ENCODE measurements at places on chromosomes 2 and 18.

DNA sequence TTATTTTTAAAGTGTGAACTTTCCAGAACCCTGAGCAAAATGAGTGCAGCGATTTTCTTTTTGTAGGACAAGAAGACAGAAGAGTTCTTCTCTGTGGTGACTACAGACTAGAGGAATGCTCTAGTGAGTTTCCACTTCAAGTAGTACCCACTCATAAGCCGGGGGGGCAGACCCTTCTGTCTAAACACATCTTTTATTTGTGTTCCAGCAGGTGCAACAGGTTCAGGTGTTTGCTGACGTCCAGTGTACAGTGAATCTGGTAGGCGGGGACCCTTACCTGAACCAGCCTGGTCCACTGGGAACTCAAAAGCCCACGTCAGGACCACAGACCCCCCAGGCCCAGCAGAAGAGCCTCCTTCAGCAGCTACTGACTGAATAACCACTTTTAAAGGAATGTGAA lies 25.2 kb downstream of the PTRHD1 start:
- no peak for DNase-seq

DNA sequence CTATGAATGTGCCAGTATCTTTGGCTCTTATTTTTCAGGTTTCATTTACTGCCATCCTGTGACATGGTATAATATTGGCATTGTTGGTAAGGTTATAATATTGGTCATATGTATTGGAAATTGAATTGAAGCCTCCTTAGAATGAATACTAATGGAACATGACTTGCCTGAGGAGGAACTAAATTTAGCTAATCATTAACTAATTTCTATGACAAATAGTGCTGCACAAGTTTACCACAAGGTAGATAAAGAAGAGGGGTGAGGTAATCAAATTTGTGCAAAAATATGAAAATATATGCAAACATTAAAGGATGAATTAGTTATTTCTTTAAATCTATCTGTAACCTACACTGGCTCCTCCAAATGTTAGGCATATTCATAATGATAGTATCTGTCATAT lies 43.2 kb upstream of the ORC2 start:
- DNase-seq = no peak

DNA sequence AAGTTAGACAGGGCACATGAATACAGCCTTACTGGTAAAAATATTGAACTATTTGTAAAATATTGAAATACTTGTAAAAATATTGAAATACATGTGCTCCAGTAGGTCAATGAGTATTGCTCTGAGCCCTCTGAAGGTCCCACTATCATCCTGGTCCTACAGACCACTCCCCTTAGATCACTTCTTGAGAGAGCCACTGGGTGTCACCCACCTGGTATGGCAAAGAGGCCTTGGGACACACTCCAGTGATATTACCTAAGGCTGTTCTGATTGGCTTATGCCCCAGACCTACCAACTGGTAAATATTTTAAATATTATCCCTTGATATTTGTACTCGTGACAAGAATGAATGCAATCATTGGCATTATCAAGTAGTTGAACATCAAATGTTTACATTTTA lies 5.0 kb downstream of the THSD7B start:
- no peak for DNase-seq

DNA sequence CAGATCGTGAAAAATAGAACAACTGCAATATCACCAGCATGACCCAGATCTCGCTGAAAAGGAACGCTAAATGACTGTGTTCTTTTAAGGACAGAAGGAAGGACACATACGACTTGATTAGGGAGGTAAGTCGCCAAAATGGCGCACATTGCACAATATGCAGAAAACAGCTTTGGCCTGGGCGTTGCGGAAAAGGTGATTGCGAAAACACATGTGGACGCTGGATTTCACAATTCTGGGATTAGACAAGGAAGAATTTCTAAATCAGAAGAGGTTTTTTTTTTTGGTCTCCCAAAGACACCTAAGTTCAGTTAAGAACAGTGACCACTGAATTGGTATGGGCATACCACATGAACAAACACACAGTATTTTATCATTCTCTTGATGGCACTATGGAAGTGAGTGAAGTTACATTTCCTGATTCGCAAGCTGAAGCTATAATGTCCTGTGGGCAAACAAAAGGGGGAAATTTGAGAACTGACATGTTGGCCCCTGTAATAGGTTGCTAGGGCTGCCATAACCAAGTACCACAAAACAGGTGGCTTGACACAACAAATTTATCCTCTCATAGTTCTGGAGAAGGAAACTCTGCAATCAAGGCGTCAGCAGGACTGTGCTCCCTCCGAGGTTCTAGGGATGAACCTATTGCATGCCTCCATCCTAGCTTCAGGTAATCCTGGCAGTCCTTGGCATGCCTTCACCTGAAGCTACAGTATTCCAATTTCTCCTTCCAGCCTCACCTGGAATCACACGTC lies 25.8 kb upstream of the ERICH2 start:
- no peak for DNase-seq

- DNase-seq = peak; percentile 85
These were observed 352.0 kb downstream of the TNS1 start for GRCh38 chr2:217650716-217651360.

- no peak for DNase-seq
These were observed 27.4 kb downstream of the NEMP2 start for GRCh38 chr2:190507135-190507534.

- DNase-seq = no peak
These were observed 46.3 kb upstream of the SLC66A3 start for GRCh38 chr2:11109002-11109401.

- DNase-seq = peak; percentile 67
These were observed 56.5 kb downstream of the EMX1 start for GRCh38 chr2:72973566-72974435.

DNA sequence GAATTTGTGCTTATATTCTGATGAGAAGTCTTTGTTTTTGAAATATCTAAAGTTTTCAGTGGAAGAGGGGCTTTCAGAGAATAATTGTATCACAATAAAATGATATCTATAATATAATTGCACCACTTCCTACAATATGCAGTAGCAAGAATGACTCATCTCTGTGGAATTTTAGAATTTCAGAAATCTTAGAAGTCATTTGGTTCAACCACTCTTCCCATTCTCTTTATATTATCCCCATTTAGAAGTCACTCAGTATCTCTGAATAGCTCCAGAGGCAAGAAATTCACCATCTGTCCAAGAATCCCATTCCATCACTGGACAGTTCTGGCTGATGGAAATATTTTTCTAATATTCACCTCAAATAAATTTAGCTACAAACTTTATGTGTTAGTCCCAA lies 59.3 kb upstream of the CCDC68 start:
- DNase-seq = no peak

GRCh38 chr18:79387214-79387613 lies 8.5 kb upstream of the NFATC1 start:
- DNase-seq = no peak

- peak; percentile 64 for DNase-seq
These were observed 229.1 kb upstream of the RBBP8 start for GRCh38 chr18:22703883-22704585.

DNA sequence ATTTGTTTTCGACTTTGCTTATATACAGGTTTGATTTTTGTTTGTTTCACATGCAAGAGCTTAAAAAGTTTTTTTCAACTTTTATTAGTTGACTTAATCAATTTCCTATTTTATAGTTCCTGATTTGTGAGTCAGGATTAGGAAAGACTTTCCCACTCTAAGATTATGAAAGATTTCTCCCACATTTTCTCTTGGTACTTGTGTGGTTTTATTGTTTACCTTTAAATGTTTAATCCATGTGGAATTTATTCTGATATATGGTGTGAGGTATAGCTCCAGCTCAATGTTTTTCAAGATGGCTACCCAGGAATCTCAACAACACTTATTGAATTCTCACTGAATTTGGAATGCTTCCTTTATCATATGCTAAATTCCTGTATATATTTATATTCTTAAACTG lies 117.8 kb upstream of the LGALSL start:
- DNase-seq = no peak

DNA sequence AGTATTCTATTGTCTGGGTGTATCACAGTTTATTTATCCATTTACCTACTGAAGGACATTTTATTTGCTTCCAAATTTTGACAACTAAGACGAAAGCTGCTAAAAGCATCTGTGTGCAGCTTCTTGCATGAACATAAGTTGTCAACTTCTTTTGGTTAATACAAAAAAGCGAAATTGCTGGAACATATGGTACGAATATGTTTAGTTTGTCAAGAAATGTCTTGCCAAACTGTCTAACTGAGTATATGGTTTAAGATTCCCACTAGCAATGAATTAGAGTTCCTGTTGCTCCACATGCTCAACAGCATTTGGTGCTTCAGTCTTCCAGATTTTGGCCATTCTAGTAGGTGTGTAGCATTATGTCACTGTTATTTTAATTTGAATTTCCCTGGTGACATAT lies 372.3 kb upstream of the NRXN1 start:
- DNase-seq = no peak

DNA sequence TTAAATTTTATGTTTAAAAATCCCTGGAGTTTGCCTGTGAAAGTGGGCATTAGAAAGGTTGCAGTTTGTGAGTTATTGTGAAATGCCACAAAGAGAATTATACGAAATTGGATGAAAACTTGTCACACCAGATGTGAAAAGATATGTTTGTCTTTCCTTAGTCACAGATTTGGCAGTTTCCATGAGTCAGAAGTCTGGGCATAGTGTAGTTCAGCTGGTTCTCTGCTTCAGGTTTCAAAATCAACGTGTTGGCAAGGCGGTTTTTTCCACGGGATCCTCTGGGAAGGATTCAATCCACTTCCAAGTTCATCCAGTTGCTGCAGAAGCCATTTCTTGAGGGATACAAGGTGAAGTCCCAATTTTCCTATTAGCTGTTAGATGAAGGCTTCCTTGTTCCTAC lies 658.0 kb upstream of the CDH2 start:
- DNase-seq = no peak

DNA sequence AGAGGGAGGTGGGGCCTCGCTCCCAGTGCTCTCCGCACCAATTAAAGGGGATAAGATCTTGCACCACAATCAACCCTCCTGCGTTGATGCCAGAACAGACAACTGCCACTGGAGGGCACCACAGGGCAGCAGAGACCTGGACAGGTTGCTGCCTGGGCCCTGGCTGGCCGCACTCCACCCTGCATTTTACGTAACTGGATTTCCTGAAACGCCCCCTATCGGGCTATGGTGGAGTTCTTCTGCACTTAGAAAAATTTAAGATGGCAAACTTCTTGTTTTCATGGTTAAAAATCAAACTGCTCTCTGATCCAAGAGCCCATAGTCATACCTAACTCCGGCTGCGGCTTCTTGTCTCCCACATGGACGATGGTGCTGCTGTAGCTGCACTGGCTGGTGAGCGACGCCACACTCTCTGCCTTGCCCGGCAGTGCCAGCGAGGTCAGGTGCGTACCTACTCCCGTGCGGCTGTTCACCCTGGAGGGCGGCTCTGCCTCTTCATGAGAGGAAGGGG lies 16.8 kb upstream of the HES6 start:
- peak; percentile 89 for DNase-seq

DNA sequence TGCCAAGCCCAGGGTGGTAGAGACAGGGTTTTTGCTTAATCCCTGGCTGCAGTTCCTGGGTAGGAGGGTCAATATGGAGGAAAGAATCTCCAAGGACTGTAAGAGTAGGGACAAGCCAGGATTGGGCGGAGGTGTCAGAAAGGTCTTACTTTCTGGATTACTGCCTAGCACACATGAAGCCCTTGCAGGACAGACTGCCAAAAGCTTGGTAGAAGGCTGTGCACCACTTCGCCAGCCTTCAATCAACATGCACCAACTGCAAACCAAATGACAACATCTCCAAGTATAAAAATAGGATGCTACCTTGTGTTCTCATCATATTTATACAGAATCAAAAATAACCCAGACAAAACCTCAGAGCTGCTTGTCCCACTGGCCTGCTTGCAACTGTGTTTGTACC lies 3.7 kb downstream of the ZNF142 start:
- DNase-seq = no peak

DNA sequence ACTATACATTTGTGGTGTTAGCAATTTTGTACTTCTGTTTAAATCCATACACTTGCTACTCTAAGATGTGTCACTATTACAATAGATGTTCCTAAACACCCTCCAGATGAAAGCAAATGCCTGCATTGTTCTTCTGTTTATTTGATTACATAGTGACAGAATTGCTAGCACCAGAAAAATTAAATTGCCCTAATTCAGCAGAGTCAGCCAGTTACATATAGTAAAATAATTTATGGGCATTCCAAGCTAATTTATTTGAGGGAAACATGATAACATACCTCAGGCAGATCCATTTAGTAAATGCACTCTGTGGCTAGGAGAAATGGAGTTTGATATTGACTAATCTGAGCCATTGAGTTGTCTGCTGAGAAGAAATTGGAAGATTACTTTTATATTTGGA lies 347.1 kb upstream of the FSIP2 start:
- DNase-seq = no peak

GRCh38 chr2:109160714-109161440 lies 31.9 kb downstream of the SH3RF3 start:
- DNase-seq = no peak

GRCh38 chr18:78069784-78070664 lies 820.4 kb downstream of the GALR1 start:
- no peak for DNase-seq

DNA sequence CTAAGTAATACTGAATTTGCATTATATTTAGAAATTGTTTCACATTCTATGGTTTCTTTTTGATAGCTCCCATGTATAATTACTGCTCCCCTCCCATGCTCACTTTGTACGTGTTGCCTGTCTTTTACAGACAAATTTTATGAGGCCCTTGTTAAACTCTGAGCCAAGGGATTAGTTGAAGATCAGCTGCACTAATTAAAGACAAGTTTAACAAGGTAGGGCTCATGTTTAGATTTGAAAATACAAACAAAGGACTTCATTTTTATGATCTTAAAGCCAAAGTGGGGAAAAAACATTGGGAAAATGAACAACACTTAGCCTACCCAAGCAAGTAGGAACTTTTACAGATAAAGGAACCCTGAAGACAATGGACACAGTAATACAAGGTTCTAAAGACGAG lies 46.2 kb downstream of the ARHGAP28 start:
- DNase-seq = no peak

DNA sequence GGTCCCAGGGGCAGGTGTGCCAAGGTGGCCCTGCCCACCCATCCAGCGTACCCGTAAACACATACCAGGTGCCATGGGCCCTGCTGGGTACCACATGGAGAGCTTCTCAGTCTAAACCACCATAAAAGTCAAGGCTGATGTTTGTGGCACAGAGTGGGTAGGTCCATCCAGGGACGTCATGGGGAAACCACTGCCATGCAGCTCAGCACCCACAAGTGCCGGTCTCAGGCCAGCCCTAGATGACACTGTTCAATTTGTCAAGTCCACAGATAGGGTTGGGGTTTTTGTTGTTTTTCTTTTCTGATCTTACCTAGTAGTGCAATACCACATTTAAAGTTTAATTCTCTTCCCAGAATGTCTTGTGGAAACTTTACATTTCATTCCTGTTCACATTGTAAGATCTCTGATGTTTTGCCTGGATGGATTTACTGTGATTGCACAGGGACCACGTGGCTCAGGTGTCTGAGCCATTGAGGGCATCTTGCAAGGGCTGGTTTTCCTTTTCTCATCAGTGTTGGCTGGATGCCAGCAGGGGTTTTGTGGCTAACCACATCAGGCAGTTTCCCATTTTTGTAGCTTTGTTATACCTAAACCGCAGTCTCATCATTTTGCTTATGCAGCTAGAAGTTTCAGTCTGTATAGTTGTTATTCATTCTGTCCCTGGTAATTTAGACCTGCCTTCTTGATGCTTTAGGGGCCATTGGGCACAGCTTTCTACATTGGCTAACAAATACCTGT lies 64.7 kb downstream of the STK25 start:
- no peak for DNase-seq

Measured in T47D (cell line).